ENCODE measurements at places on chromosomes 3 and 15. TPM values are rescaled to one million over a fixed set of nuclear protein-coding genes. Genes with fewer than 3 reads are reported as not detected.

AMOTL2 gene
- total RNA-seq = 96.0 TPM

DNA sequence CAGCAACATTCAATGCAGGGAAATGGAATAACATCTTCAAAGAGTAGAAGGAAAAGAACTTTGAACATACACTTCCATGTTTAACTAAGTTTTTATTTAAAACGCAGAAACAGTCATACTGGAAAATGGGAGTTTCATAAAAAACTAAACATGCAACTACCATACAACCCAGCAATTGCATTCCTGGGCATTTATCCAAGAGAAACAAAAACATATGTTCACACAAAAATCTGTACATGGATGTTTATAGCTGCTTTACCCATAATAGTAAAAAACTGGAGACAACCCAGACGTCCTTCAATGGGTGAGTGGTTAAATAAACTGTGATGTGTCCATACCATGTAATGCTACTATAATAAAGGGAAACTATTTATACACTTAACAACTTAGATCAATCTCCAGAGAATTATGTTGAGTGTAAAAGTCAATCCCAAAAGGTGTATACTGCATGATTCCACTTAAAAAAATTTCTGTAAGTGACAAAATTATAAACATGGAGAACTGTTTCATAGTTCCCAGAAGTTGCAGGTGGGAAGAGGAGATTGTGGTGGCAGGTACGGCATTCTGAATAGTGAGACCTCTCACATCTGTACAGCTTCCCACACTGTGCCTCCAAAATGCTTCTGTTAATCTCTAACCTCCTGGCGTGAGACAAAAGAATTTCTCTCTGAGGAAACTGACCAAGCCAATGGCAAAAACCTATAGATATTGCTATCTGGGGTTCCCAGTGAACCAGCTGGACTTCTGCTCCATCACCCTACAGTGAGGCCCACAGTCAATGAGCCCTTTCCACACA, 23.1 kb downstream of the ISG20 start:
- H3K4me1 ChIP-seq = peaks cover 36% of the 10 kb centered on the region
- no peak overlapping the region for H3K4me3 ChIP-seq
- no peak for DNase-seq
- no peaks in the 10 kb centered on the region for H3K36me3 ChIP-seq
- H3K27ac ChIP-seq = no peak overlapping the region
- H3K27me3 ChIP-seq = no peaks in the 10 kb centered on the region

- H3K27me3 ChIP-seq = no peaks in the 10 kb centered on the region
- peak; percentile 98 for DNase-seq
- peak overlapping the region; percentile 40 for H3K27ac ChIP-seq
Measured at GRCh38 chr3:46558184-46559043, 7.7 kb downstream of the LRRC2 start.

GRCh38 chr3:8882171-8882593, 81.1 kb downstream of the RAD18 start:
- H3K27me3 ChIP-seq = no peaks in the 10 kb centered on the region
- H3K36me3 ChIP-seq = peaks cover 43% of the 10 kb centered on the region
- no peak for DNase-seq
- H3K27ac ChIP-seq = no peak overlapping the region
- H3K4me3 ChIP-seq = no peak overlapping the region

DNA sequence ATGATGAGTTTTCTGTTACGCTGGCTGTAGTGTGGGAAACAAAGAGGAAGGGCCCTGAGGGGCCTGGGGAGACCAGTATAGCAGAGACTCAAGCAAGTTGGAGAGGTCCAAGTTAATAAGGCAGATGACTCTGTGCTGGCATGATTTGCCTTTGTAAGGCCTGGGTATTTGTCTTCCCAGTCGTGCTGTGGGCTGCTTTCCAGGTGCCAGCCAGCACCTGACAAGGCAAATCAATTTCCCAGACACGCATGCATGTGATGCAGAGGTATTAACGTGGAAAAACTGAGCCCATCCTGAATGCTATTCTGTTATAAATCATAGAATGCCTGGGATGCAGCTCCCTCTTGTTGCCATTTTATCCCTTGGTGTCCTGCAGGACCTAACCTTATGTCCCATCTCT, 175.6 kb downstream of the MFSD1 start:
- no peak overlapping the region for H3K4me3 ChIP-seq
- H3K4me1 ChIP-seq = no peaks in the 10 kb centered on the region
- no peaks in the 10 kb centered on the region for H3K36me3 ChIP-seq
- no peaks in the 10 kb centered on the region for H3K27me3 ChIP-seq

DNA sequence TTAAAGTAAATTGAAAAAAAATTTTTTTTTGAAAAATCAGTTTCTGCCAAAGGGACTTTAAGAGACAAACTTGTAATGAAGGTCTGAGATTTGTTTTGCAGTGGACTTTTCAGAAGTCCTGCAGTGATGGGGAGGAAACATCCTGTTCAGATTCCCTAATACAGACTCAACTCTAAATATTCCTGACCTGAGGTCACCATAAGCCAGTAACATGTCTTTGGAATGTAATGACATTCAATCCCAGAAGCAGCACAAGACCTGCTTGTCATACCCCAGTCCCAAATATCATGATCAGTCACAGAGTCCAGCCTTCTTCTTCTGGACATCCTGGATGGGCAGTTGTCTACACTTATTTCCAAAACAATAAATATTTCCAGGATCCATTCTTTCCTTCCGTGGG, 53.6 kb downstream of the TMEM39A start:
- no peak for DNase-seq
- no peaks in the 10 kb centered on the region for H3K4me1 ChIP-seq
- H3K27ac ChIP-seq = no peak overlapping the region
- H3K27me3 ChIP-seq = no peaks in the 10 kb centered on the region
- H3K4me3 ChIP-seq = no peak overlapping the region

TMCO5A gene
- not detected for total RNA-seq

DNA sequence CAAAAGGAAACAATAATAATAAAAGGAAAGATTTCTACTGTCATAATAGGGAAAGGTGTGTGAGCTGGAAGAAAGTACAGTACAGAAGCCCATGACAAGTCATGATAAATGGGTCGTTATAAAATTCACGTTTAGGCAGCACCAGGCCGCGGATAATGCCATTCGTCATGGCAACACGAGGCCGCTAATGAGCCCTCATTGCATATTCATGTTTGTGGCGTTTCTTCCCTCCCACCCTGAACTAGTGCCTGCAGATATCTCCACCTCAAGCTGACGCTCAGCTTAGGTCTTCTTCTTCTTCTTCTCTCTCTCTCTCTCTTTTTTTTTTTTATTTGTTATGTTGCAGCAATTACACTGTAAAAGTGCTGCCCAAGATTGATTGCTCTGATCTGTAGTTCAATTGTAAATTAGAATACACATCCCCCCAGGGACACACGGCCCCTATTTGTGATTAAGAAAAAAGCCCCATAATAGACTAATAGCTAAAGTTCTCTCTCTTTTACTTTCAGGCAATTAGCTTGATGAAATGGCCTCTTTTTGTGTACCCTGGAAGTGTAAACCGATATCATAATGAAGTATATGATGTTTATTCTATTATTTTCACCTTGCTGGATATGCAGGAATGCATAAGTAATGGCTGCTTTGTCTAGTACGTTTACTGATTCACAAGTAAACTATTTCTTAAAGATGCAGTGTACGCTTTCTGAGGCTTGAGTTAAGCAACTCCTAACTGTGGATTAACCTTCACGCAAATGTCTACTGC, 61.9 kb upstream of the NR2F2 start:
- H3K4me1 ChIP-seq = peaks cover 67% of the 10 kb centered on the region
- H3K27ac ChIP-seq = 0 out of 2 replicates have a peak overlapping the region, but pooled peaks have one; percentile 31
- DNase-seq = peak; percentile 72

DNA sequence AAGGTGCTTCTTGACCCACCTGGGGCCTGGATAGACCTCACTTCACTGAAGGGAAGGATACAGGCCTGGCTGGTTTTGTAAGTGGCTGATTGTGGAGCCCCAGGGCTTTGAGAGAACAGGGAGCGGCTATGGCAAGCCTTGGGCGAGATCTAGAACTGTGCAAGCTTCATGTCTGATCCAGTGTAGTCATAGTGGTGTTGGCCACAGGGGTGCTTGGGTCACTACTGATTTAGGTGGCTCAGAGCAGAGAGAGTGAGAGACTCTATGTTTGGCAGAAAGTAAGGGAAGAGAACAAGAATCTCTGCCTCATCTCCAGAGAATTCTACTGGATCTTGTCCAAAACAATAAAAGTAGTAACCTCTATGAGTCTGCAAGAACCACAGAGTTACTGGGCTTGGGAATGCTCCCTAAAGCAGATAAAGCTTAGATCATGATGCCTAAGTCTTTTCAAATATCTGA, 394.2 kb upstream of the EPHA3 start:
- no peaks in the 10 kb centered on the region for H3K4me1 ChIP-seq
- peak; percentile 25 for DNase-seq
- H3K27me3 ChIP-seq = no peaks in the 10 kb centered on the region
- H3K27ac ChIP-seq = no peak overlapping the region

- H3K4me1 ChIP-seq = no peaks in the 10 kb centered on the region
- H3K27me3 ChIP-seq = peaks cover 49% of the 10 kb centered on the region
- DNase-seq = no peak
- H3K36me3 ChIP-seq = no peaks in the 10 kb centered on the region
Measured at GRCh38 chr3:42394579-42395288, 15.7 kb downstream of the LYZL4 start.

GRCh38 chr3:121167374-121168139, 259.6 kb downstream of the STXBP5L start:
- H3K4me3 ChIP-seq = no peak overlapping the region
- H3K4me1 ChIP-seq = peaks cover 8% of the 10 kb centered on the region

DNA sequence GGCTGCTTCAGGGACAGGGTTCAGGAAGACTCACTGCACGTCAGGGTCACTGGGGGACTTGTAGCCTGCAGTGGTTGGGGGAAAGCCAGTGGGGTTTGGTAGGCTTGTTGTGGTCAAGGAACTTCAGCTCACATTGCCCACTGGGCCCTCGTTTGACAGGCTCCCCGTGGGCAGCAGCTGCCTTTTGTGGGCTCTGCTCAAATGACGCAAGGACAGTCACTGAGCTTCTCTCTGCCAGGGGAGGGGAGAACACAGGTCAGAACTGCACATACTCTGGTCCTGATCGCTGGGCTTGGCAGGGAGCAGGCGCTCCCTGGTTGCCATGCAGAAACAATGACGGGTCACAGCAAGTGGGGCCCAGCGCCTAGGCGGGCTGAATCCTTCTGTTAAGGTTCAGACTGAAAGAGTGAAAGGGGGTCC, 45.5 kb downstream of the FAM174B start:
- no peak for DNase-seq
- H3K4me1 ChIP-seq = no peaks in the 10 kb centered on the region
- no peak overlapping the region for H3K27ac ChIP-seq
- H3K27me3 ChIP-seq = no peaks in the 10 kb centered on the region

DNA sequence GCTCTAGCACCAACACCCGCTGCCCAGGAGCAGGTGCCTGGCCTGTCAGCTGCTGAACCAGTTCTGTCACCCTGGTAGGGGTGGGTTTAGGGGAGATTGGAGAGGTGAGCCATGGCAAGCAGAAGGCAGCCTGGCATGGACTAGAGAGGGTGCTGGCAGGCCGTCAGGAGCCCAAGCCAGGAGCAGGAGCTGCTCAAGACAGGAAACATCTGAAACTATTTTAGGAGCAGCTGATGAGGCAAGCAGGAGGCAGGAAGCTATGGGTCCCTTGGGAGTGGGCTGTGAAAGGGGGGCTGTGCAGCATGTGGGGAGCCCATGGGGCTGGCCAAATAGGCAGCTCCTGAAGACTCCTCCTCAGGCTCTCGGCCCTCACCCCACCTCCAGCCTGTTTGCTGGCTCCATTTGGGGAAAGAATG, 2.3 kb downstream of the INKA1 start:
- H3K27me3 ChIP-seq = no peaks in the 10 kb centered on the region
- DNase-seq = peak; percentile 47
- H3K27ac ChIP-seq = no peak overlapping the region
- no peaks in the 10 kb centered on the region for H3K36me3 ChIP-seq
- H3K4me1 ChIP-seq = peaks cover 12% of the 10 kb centered on the region

GRCh38 chr15:78205856-78206255, 28.5 kb downstream of the ACSBG1 start:
- H3K4me1 ChIP-seq = peaks cover 32% of the 10 kb centered on the region
- no peak overlapping the region for H3K27ac ChIP-seq
- no peak overlapping the region for H3K4me3 ChIP-seq
- DNase-seq = no peak
- no peaks in the 10 kb centered on the region for H3K36me3 ChIP-seq

- H3K4me1 ChIP-seq = no peaks in the 10 kb centered on the region
- H3K36me3 ChIP-seq = no peaks in the 10 kb centered on the region
- no peaks in the 10 kb centered on the region for H3K27me3 ChIP-seq
Measured at GRCh38 chr3:62139957-62140356, 233.4 kb downstream of the FEZF2 start.
